NCI-H1092 (cell line): ENCODE measurements at places on chromosomes 3 and 15.

DNA sequence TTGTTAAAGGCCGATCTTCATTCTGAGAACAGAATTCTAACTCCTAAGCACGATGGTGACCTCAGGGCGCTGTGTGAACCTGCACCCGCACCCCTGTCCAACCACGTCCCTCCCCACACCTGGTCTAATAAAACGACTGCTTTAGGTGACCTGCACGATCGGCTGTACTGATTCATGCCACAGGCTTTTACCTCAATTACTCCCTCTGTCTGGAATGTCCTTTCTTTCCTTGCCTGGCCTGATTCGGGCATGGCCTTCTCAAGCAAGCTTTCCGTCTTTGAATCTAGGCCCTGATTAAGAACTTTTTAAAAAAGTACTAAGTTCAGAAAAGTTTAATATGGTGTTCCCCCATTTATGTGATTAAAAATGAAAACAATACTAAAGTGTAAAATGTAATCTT, 842 bp upstream of the U2SURP start:
- DNase-seq: no peak

- DNase-seq: no peak
These were observed 6.1 kb downstream of the TRMT10C start for GRCh38 chr3:101567528-101568317.

- DNase-seq: no peak
These were observed 94.9 kb downstream of the BCHE start for GRCh38 chr3:165742351-165742750.

DNA sequence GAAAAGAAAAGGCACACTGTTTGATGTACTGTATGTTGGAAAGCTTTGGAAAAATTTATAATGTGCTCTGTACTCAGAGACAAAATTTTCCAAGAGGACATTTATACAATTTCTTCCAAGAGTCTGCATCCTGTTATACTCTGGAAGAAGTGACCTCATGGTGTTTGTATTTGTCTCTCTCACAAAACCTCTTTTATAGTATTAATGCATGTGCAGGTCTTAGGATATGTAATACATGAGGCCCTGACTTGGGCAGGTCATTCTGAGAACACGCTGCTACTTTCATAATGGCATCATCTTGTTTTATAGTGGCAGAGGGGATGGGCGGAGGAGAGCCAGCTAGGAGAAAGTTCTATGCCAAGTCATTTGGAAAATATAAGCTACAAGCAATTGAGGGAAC, 72.0 kb upstream of the P3H2 start:
- DNase-seq: no peak

- no peak for DNase-seq
These were observed 161.6 kb downstream of the GAP43 start for GRCh38 chr3:115784739-115785536.

DNA sequence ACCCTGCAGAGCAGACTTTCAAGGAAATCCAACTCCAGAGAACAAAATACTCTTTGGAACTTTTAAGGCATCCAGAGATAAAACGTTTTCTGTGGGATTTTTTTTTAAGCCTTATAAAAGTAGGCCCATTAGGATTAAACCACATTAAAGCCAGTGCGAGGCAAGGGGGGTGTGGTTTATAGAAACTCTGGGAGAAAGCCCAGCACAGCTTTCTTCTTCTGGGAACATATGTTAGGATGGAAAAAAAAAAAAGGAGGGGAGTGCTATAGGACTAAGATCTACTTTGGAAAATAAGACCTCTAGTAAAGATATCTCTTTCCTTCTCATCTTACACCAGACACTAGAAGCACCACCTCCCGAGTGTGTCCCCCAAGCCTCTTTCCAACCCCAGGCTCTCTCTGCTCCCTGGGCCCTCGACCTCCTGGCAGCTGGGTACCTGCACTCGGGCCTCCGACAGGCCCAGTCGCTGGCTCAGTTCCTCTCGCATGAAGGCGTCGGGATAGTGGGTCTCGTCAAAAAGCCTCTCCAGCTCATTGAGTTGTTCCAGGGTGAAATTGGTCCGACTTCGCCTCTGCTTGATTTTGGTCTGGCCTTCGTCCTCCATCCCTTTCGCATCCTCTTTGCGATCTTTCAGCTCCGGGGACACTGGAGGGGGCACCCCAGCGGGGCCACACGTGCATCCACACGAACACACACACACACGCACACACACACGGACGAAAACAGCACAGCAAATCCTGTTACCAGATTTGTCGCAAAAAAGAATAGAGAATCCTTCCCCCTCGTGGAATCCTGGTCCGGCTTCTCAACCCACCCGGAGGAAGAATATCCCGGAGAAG, 3.8 kb downstream of the SHOX2 start:
- no peak for DNase-seq

- no peak for DNase-seq
These were observed 1080.9 kb upstream of the CADM2 start for GRCh38 chr3:83877910-83878309.

- DNase-seq: no peak
These were observed 469.8 kb downstream of the ZPLD1 start for GRCh38 chr3:102904629-102905028.

- no peak for DNase-seq
These were observed 194.3 kb downstream of the SLC9A9 start for GRCh38 chr3:143653935-143654334.

GRCh38 chr15:62209821-62210220, 44.7 kb upstream of the C2CD4B start:
- DNase-seq: no peak

DNA sequence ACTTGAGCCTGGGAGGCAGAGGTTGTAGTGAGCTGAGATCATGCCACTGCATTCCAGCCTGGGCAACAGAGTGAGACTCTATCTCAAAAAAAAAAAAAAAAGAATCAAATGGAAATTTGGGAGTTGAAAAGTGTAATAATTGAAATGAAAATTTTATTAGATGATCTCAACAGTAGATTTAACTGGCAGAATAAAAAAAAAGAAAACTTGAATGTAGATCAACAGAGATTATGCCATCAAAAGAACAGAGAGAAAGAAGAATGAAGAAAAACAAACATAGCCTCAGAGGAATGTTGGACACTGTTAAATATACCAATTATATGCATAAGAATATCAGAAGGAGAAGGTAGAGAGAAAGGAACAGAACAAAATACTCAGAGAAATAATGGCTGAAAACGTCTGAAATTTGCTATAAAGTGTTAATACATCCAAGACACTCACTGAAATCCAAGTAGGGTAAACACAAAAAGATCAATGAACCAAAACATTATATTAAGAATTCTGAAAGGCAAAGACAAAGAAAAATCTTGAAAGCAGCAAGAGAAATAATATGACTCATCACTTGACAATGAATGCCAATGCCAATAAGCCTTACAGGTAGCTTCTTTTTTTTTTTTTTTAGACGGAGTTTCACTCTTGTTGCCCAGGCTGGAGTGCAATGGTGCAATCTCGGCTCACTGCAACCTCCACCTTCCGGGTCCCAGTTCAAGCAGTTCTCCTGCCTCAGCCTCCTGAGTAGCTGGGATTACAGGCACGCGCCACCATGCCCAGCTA, 14.6 kb upstream of the ELP6 start:
- DNase-seq: no peak

DNA sequence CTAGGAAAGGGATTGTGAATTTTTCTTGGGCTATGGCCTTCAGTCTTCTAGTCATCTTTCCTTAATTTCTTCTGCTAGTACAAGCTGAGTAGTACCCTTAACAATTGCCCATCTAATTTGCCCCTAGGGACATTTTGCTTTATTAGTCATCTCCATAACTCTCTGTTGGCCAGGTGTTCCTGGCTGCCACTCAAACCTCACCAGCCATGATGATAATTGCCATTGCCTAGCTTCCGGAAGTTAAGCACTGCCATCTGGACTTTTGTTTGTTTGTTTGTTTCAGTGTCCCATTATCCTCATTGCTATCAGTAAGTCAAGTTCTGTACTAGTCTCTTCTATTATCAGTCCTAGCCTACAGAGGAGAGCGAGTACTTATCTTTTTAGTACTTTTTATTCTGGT, 36.6 kb upstream of the UBL7 start:
- peak; percentile 67 for DNase-seq

GRCh38 chr3:160941885-160942494, 163.2 kb downstream of the B3GALNT1 start:
- DNase-seq: no peak

DNA sequence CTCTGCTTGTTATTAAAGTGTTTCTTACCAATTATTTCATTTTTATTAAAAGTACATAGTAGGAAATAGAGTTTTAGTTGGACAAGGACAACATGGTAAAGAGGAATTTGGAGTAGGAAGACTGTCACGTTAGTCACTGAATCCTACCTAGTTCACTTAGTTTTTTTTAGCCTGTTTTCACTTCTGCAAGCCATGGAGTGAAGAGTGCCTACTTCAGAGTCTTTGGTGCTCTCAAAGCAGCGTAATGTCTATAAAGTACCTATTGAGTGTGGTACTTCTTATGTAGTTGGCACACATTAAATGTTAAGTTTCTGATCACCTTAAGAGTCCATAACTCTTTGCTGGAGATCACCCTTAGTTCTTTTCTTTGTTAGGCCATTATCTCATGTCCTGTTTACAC, 78.7 kb downstream of the LPP start:
- DNase-seq: no peak

DNA sequence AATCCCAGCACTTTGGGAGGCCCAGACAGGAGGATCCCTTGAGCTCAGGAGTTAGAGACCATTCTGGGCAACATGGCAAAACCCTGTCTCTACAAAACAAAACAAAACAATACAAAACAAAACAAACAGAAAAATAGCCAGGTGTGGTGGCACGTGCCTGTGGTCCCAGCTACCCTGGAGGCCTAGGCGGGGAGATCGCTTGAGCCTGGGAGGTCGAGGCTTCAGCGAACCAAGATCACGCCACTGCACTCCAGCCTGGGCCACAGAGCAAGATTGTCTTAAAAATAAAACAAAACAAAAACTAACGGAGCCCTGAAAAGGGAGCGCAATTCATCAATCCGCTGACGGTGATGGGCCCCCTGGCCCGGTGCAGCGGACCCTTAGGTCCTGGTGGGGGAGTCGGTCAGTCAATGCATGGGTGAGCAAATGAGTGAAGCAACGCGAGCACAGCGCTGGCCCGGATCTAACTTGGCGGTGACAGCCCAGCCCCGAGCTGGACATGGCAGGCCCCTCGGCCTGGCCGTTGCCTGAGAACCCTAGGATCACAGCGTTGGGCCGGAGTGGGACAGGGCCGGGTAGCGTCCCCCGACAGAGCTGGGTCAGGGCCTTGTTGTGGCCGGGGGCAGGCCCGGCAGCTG, 52.4 kb upstream of the BLM start:
- DNase-seq: no peak

DNA sequence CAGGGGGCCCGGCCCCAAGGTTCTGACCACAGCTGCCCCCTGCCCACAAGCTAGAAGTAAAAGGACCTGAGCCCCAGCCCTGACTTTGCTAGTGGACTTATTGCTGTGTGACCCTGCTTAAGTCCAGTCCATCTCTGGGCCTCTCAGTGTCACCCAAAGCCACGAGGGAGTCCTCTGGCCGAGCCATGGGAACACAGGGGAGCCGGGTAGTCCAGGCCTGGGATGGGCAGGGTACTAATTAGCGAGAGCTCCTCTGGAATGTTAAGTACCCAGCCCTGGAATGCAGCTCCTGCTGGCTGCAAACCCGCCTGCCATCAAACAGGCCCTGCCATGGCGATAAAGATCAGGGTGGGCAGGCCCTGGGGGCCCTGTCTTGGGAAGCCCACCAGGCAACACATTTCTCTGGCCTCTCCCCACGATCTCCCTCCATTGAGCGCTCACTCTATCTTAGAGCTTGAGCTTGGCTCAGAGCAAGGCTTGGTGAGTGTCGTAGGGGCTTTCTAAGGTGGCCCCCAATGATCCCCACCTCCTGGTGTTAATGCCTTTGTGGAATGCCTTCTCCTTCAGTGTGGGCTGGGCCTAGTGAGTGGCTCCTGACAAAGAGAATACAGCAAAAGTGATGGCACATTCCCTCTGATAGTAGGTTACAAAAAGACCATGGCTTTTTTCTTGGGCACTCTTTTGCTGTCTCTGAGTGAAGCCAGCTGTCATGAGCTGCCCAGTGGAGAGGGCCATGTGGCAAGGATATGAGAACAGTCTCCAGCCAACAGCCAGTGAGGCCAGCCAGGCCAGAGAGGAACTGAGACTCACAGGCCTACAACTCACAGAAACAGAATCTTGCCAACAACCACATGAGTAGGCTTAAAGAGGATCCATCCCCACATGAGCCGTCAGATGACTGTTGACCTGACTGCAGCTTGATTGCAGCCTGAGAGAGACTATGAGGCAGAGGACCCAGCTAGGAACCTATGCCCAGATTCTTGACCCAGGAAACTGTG, 133.1 kb downstream of the SMAD6 start:
- DNase-seq: no peak

DNA sequence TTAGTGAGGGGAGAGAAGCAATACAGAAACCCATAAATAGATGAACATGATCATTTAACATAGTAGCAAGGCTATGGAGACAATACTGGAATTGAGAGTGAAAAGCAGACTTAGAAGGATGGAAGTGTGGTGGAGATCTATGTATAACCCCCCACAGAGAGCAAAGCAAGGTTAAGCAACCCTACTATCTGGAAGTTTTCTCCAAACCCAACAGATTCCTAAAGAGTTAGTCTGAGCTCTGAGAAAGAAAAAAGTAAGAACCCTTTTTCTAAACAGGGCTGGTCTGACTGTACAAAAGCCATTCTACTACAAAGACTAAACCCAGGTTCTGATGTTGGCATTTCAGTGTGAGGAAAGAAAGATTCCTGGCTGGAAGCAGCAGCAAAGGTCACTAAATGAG, 153.2 kb downstream of the WNT5A start:
- no peak for DNase-seq

DNA sequence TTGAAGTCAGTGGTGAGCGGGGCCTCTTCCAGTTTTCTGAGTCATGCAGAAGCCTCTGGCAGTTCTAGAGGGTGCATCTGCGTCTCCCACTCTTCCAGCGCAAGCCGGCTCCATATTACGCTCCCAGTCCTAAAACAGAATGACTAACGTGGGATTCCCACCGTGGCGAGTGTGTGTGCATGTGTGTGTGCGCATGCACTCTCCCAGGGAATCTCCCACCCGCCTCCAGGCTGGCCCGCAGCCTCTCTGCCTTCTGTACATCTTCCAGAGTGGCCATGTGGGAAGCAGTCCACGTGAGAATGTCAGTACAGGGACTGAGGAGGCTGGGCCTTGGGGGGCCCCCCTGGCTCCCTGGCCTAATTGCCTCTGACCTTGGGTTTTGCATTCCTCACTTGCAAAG, 87.7 kb downstream of the LSM3 start:
- no peak for DNase-seq

GRCh38 chr3:16181361-16181760, 6.9 kb downstream of the GALNT15 start:
- DNase-seq: no peak

DNA sequence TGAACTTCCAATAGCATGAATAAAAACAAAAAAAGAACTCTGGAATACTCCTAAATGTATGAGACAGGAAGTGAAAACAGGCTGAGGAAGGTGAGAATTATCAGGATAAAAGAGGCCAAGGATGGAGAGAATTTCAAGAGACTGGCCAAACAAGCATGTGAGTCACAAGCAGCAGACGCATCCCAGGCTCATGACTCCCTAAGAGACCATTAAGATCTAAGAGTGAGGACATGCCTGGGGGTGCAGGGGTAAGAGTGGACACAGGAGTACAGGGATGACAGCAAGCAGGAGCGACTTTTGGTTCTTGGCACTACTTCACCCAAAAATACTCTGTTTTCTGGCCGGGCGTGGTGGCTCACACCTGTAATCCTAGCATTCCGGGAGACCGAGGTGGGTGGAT, 7.1 kb downstream of the SCAMP2 start:
- no peak for DNase-seq

- DNase-seq: no peak
These were observed 109.9 kb downstream of the SENP2 start for GRCh38 chr3:185696039-185696438.
